ENCODE measurements at places on chromosomes 6 and 20. TPM values are rescaled to one million over a fixed set of nuclear protein-coding genes. Genes with fewer than 3 reads are reported as not detected.
A peak's percentile ranks its signal among the peaks of the same experiment; 100 is the strongest.

DNA sequence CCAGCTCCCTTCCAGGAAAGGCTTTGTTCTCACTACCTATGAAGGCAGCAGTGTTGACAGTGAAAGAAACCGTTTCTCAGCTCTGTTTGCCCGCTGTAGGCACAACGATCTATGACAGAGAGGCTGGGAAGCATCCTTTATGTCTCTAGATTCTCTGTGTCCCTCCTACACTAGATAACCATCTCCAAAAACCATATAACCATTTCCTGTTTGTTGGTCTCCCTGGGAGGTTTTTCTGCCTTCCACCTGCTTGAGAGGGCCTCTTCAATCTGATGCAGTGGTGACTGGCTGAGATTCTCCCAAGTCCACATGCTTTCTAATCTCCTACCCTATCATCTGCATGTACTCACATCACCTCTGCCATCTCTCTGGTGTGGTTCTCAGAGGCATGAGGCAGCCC lies 32.0 kb upstream of the TMEM217 start:
- H3K4me1 ChIP-seq, result peaks cover 15% of the 10 kb centered on the region
- H3K27ac ChIP-seq, result peak overlapping the region; percentile 14
- H3K4me3 ChIP-seq, result no peak overlapping the region
- peaks cover 54% of the 10 kb centered on the region for H3K36me3 ChIP-seq
- no peak for DNase-seq
- H3K27me3 ChIP-seq, result no peaks in the 10 kb centered on the region

DNA sequence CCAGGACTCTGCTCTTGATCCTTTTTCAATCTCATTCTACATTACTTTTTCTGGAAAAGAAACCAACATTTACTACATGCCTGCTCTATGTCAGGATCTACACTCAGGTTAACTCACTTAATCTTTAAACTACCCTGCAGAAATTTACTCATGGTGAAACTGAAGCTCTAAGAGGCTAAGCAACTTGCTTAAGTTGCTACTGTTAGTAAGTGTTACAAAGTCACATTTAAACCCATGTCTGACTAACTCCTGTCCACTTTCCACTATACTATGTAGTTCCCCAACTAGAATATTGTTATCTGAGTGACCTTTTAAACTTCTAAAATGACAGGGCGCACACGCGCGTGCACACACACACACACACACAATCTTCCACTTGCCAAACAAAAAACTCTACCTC lies 5.0 kb downstream of the CEP162 start:
- H3K4me1 ChIP-seq, result peaks cover 3% of the 10 kb centered on the region
- no peaks in the 10 kb centered on the region for H3K36me3 ChIP-seq
- H3K27ac ChIP-seq, result no peak overlapping the region
- DNase-seq, result no peak
- no peak overlapping the region for H3K4me3 ChIP-seq

DNA sequence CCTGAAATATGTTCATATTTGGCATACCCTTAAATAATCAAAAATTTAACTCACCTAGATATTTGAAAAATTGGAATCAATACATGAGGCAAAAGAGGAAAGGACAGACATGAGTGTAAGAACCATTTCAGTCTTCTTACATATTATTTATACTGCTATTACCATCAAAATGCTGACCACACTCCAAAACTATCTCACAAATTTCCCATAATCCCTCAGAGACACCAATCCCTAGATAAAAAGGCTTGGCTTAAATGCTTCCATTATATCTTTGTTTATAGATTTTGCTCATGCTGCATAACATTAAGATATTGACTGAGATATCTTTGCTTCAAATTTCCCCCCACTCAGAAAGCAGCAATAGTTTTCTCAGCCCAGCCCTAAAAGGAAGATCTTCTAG lies 11.7 kb upstream of the NT5DC1 start:
- H3K4me1 ChIP-seq, result no peaks in the 10 kb centered on the region
- H3K27ac ChIP-seq, result no peak overlapping the region
- no peak overlapping the region for H3K4me3 ChIP-seq
- no peaks in the 10 kb centered on the region for H3K36me3 ChIP-seq
- no peaks in the 10 kb centered on the region for H3K27me3 ChIP-seq
- no peak for DNase-seq

DNA sequence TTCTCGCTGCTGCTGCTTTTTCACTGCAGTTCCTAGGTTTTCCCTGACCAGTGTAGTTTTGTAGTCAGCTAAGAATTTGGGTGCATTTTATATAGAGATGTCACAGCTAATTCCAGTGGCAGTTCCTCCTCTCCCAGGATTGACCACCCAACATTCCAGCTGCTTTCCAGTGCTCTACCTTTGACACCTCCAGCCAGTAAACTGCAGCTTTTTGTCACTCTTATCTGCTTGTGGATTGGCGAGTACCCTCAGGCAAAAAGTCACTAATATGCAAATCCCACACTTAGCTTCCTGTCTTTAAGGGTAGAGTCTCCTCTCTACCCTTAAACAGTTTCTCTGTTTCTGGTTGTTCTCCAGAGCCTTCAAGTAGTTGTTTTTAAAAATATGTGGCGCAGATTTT lies 146.9 kb upstream of the KCNG1 start:
- no peaks in the 10 kb centered on the region for H3K4me1 ChIP-seq
- no peak overlapping the region for H3K4me3 ChIP-seq
- no peaks in the 10 kb centered on the region for H3K36me3 ChIP-seq

DNA sequence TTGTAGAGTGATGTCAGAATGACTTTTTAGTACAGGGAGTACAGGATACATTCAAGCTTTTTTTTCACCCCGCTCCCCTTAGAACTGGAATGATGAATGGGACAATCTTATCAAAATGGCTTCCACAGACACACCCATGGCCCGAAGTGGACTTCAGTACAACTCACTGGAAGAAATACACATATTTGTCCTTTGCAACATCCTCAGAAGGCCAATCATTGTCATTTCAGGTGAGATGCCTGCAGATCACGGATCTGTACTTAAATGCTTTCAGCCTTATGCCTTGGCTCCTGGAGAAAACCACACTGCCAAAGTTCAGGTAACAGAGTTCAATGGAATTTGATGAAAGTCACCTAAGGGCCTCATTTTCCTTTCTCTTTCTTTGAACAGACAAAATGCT lies 8.5 kb downstream of the TNFAIP3 start:
- peaks cover 89% of the 10 kb centered on the region for H3K36me3 ChIP-seq
- H3K27me3 ChIP-seq, result no peaks in the 10 kb centered on the region
- H3K4me3 ChIP-seq, result no peak overlapping the region
- H3K27ac ChIP-seq, result peak overlapping the region; percentile 41
- DNase-seq, result no peak

DNA sequence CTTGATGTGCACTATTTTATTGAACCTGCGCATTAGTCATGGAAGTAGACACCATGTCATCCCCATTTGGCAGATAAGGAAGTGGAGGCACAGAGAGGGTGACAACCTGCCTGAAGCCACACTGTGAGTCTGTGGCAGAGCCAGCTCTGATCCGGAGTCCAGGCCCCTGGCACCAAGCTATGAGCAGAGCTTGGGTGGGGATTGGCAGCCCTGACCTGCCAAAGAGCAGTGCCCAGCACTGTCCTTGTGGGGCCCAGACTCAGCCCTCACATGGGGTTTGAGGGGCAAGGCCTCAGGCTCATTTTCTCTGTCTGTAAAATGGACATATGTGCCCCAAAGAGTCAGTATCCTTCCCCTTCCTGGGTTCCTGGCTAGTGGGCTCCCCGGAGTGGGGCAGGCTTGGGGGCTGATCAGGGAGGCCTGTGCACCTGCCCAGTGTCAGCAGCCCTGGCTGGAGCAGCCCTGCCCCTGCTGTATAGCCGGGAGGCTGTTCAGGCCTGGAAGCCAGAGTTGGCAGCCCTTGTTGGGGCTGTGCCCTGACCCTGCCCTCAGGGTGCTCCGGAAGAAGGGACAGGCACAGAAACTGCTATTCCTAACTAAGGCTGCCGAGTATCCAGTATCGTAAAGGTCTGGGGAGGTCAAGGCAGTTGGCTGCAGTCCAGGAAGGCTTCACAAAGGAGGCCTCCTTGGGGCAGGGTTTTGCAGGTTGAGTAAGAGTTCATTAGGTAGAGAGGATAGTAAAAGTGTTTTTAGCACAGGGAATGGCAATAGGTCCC lies 38.7 kb downstream of the TGM2 start:
- no peak overlapping the region for H3K4me3 ChIP-seq
- no peak for DNase-seq
- no peaks in the 10 kb centered on the region for H3K27me3 ChIP-seq
- no peaks in the 10 kb centered on the region for H3K4me1 ChIP-seq

DNA sequence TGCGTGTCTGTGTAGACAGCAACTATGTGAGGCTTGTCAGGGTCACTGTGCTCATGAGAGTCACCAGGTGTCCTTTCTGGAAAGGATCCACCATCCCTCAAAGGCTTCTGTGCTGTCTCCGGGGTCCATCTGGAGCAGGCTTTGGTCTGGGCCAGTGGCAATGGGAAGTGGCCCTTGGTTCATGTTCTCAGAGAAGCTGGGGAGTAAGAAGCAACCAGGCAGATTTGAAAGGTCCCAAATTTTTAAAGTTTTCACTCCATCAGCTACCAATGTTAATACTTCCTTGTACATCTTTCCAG lies 68.2 kb downstream of the GCNT2 start:
- H3K4me1 ChIP-seq, result no peaks in the 10 kb centered on the region
- H3K27me3 ChIP-seq, result no peaks in the 10 kb centered on the region
- H3K27ac ChIP-seq, result no peak overlapping the region
- no peak for DNase-seq
- H3K36me3 ChIP-seq, result no peaks in the 10 kb centered on the region

DNA sequence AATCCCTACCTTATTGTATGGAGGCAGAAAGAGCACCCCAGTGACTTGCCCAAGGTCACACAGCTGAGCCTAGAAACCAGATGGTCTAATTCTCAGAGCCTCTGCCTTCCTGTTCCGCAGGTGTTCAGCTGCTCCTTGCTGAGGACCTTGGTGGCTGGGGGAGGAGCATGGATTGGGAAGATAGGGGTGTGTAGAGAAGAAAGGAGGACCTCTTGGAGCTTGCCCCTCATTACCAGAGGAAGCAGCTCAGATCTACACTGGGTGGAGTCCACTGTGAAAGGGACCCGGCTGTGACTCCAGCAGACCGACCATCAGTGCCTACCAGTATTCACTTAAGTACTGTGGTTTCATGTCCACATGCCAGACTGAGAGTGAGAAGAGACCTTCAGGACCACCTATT lies 15.2 kb downstream of the FOXP4 start:
- H3K36me3 ChIP-seq, result no peaks in the 10 kb centered on the region
- no peak for DNase-seq
- H3K27me3 ChIP-seq, result no peaks in the 10 kb centered on the region
- peak overlapping the region; percentile 81 for H3K4me3 ChIP-seq

GRCh38 chr20:33423141-33423834 lies 20.3 kb downstream of the SNTA1 start:
- no peaks in the 10 kb centered on the region for H3K36me3 ChIP-seq
- no peak overlapping the region for H3K4me3 ChIP-seq
- H3K27me3 ChIP-seq, result no peaks in the 10 kb centered on the region
- DNase-seq, result no peak
- H3K27ac ChIP-seq, result no peak overlapping the region

- H3K4me3 ChIP-seq, result no peak overlapping the region
- H3K36me3 ChIP-seq, result no peaks in the 10 kb centered on the region
- no peak for DNase-seq
- peaks cover 14% of the 10 kb centered on the region for H3K4me1 ChIP-seq
- no peaks in the 10 kb centered on the region for H3K27me3 ChIP-seq
Observed at GRCh38 chr6:45714006-45714730, 301.5 kb downstream of the CLIC5 start.

DNA sequence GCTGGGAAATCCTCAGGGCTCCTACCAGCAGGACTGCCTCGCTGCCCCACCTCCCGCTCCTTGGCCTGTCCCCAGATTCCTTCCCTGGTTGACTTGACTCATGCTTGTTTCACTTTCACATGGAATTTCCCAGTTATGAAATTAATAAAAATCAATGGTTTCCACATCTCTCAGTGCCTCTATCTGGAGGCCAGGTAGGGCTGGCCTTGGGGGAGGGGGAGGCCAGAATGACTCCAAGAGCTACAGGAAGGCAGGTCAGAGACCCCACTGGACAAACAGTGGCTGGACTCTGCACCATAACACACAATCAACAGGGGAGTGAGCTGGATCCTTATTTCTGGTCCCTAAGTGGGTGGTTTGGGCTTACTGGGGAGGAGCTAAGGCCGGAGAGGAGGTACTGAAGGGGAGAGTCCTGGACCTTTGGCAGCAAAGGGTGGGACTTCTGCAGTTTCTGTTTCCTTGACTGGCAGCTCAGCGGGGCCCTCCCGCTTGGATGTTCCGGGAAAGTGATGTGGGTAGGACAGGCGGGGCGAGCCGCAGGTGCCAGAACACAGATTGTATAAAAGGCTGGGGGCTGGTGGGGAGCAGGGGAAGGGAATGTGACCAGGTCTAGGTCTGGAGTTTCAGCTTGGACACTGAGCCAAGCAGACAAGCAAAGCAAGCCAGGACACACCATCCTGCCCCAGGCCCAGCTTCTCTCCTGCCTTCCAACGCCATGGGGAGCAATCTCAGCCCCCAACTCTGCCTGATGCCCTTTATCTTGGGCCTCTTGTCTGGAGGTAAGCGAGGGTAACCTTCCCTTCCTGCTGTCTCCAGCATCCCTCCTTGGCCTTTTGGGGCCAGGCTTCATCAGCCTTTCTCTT lies at the start of gene CFB:
Gene CFB, plus strand, starts transcription at position 589 of the 863 bp plus-strand sequence. Its CDS starts 127 bp downstream, at position 716.
- no peak for DNase-seq
- H3K27ac ChIP-seq, result no peak within 1 kb of the TSS
- H3K4me1 ChIP-seq, result no peaks in the 10 kb centered on the region
- no peaks in the 10 kb centered on the region for H3K27me3 ChIP-seq

GRCh38 chr6:164072240-164072666 lies 657.7 kb downstream of the QKI start:
- peaks cover 4% of the 10 kb centered on the region for H3K27me3 ChIP-seq
- H3K27ac ChIP-seq, result no peak overlapping the region
- no peaks in the 10 kb centered on the region for H3K4me1 ChIP-seq
- DNase-seq, result no peak

DNA sequence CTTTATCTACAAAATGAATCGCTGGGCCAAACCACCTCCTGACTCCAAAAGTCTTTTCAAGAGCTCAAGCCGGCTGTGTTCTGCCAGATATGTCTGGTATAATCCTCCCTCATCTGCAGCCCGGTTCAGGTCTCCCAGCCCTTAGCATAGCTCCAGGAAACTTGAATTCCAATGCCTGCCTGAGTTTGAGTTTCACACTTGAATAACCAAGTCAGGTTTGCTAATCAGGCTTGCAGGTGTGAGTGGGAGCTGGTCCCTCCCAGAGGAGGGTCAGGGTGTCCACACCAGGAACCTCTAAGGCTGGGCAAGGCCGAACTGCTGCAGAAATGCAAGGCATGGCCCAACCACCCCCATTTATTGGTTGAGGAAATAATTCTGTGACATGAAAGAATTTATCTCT lies 96.6 kb downstream of the TMEM242 start:
- DNase-seq, result no peak
- no peak overlapping the region for H3K4me3 ChIP-seq
- no peaks in the 10 kb centered on the region for H3K36me3 ChIP-seq
- peaks cover 32% of the 10 kb centered on the region for H3K4me1 ChIP-seq

Gene RAD21L1
- not detected for total RNA-seq

Gene SUMO4
- 6.6 TPM for total RNA-seq

Gene ABHD16B
- not detected for total RNA-seq

Gene GRIK2
- total RNA-seq, result 0.19 TPM

Gene CTCFL
- total RNA-seq, result not detected

Gene CST8
- total RNA-seq, result not detected

Gene KIAA1755
- total RNA-seq, result not detected

Gene CCM2L
- not detected for total RNA-seq

Gene COQ3
- total RNA-seq, result 2.8 TPM
